ENCODE measurements at places on chromosomes 12 and 14.

DNA sequence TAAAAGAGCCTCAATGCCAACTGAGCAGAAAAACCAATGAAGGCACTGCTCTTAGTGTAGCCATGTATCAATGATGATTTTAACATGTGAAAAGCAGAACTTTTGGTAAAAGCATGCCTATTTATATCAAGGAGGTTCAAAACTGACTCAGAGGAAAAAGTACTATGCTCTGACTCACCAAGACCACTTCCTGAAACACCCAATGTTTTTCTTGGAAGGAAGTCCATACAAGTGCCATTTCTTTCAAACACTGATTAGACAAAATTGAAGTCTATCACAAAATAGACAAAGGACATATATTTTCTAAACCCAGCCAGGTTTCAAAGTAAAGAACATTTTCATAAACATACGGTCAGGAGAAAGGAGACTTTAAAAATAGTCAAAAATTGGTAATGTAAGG lies 88.6 kb downstream of the EPS8 start:
- DNase-seq, result no peak
- H3K27me3 ChIP-seq, result no peaks in the 10 kb centered on the region
- no peak overlapping the region for H3K27ac ChIP-seq
- H3K4me3 ChIP-seq, result no peak overlapping the region

- DNase-seq, result no peak
- H3K27ac ChIP-seq, result no peak overlapping the region
- no peaks in the 10 kb centered on the region for H3K27me3 ChIP-seq
These were observed 20.0 kb upstream of the SOCS2 start for GRCh38 chr12:93552427-93552826.

DNA sequence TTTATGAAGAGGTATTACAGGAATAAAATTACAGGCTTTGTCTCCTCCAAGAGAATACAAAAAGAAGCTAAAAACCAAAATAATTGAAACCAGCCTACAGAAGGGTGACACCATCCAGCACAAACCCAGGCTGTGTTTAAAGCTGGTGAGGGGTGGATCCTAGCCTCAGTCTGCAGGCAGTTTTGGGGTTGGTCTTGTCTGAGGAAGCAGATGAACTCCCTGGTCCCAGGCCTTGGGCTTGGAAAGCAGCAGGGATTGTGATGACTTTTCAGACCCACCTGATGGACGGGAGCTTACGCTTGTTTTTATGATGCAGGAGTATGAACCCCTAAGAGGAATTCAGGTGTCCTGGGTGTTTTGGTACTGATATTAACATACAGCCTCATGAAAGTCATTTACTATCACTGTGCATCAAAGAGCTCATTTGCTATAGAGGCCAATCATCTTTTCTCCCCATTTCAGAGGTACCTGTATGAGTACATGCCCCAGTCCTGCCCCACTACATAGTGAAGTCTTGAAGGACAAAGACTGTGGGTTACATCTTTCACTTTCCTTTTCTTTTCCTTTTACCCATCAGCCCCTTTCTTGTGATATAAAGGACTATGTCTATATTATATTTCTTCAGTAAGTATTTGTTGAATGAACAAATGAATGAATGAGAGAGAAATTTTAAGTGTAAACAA lies 18.1 kb downstream of the PRICKLE1 start:
- H3K36me3 ChIP-seq, result no peaks in the 10 kb centered on the region
- peaks cover 2% of the 10 kb centered on the region for H3K4me1 ChIP-seq
- no peak overlapping the region for H3K27ac ChIP-seq

DNA sequence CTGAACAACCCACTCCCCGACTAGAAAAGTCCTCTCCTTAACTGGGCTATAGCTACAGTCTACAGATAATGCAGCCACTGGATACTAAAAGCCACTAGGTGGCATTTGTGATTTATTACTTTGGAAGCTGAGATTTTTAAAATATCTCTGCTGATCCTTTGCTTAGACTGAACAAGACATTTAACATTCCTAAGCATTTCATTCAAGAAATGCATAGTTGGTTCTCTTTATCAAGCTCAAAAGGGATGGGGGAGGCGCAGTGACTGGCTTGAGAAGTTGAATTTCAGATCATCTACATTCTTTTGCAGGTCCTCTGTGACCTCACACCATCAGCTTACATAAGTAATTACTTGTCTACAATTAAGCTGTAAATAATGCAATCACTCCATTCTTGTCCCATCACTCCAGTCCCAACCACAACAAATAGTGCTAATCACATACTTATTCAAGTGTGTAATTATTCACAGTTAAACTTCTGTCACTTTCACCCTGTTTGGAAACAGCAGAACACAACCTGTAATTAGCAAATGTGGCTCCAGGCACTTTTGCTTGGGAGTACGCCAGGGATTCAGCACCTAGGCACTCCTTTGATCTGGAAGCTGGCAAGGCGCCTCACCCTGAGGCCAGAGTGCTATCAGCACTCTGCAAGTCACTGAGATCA lies 203.6 kb downstream of the NOVA1 start:
- no peak overlapping the region for H3K4me3 ChIP-seq
- no peaks in the 10 kb centered on the region for H3K27me3 ChIP-seq
- no peak for DNase-seq
